Hepatic stellate cell (primary cell): ENCODE measurements at places on chromosomes 4 and X.

GRCh38 chr4:3199653-3200422 is 49.1 kb upstream of the MSANTD1 start:
- no peak for DNase-seq

GRCh38 chrX:36983831-36984230 is 24.3 kb upstream of the FAM47C start:
- no peak for DNase-seq

DNA sequence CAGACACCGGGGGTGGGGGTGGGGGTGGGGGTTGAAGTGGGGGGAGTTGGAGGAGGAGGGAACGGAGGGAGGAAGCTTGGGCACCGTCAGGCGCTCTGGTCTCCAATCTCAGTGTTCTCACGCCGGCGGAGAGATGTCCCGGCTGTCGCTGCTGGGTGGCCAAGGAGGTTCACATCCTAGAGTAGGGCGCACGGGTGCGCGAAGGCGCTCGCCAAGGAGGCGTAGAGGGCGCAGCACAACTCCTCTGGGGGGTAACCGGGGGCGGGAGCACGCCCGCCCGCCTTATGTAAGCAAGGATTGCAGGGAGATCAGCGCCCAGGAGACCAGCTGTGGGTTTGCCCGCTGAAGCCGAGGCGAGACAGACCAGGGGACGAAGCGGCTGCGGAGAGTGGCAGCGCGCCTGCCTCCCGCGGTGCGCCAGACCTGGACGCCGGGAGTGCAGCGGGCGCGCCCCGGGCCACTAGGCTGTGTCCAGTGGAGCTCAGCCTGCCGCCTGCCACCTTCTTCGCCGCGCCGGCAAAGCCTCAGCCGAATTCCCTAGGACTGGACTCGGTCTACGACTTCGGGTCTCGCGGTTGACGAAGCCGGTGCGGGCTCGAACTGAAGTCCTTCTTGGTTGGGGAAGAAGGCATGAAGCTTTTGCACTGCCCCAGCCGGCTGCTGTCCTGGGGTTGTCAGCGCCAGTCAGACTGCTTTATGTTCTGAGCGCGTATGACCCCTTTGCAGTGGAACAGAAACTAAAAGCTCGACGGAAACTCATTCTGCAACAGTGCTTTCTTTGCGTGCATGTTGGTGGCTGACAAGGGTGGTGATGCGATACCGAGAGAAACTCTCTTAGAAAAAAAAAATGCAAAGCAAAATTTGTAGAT is 707 bp upstream of the UNC5C start:
- peak; percentile 48 for DNase-seq

DNA sequence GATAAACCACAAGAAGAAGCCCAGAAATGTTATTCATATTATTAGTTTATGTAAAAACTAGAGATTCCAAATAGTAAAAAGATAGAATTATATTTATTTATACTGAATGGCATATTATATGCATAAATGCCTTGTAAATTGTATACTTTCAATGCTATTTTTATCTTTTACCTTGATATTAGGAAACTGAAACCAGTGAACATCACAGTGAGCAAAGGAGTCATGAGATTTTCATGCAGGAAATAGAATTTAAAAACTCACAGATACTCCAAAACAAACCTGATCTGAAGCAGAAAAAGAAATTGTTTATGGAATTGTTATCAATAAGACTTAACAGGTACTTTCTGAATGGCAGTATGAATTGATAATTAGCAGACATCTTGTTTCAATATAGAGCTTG is 207.3 kb upstream of the CENPE start:
- DNase-seq, result no peak

GRCh38 chr4:100130491-100130890 is 59.8 kb downstream of the DDIT4L start:
- no peak for DNase-seq

DNA sequence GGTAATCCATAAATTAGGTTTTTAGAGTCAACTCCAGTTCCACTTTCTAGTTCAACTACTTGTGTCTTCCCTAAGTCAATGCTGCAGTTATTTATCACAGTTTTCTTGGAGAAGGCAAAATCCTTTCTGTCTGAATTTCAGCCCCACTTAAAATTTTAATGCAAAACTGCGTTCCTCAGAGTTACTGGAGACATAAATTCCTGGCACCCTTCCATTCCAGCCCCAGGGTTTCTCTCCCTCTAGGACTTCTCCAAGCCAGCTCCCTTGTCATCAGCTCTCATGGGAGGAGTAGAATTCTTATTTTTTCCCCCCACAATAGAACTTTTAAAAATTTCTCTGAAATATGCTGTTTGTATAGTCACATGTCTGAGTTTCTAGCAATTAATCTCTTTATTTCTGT is 50.6 kb upstream of the PHOX2B start:
- no peak for DNase-seq

GRCh38 chr4:87092389-87093141 is 127.9 kb downstream of the KLHL8 start:
- peak; percentile 46 for DNase-seq

- DNase-seq, result no peak
Measured at GRCh38 chr4:3215733-3216132, 33.2 kb upstream of the MSANTD1 start.

DNA sequence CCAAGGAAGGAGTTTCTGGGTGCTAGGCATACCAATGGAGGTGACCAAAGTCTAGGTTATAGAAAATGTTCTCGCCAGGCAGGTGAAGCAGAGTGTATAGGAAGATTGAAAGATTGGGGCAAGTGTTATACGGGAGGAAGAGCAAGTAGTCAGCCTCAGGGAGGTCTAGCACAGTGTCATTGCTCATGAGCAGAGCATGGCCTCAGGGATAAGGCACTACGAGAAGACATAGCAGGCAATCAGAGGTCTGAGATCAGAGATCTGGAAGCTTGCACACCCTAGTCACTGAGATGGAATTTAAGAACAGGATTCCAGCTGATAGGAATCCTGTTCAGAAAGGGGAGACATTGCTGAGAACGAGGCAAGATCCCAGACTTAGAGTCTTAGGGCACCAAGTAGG is 350.0 kb upstream of the CASK start:
- no peak for DNase-seq

DNA sequence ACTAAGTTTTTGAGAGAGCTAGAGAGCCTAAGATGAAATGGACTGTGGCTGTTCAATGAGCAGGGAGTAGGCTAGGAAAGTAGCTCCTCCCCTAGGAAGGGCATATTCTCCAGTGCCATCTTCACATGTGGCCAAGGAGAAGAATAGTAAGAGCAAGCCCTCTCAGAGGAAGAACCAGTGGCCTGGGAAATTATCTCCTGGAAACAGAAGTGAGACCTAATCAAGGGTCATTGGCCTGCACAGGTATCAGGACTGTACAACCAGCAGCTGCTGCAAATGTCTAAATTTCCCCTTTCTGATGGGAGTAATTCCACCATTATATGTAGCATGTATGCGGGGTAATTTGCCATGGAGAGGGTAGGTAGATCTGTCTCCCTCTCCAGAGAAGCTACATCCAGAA is 334.8 kb upstream of the RASGEF1B start:
- no peak for DNase-seq

DNA sequence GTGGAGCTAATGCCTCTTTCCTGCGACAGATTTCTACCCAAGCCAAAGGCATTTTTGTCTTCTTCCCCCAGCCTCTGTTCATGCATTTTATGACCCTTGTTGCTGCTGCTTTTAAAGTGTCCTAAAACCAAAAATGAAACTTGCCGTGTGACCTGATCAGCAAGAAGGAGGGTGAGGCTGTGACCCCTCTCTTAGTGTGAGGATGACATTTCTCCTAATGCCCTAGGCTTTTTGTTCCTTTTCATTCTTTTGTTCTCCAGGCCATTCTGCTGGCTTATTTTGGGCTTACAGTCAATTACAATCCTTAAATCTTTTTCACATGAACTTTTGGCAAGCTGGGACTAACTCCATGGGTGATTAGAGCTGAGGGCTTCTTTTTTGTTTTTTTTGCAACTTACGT is 34.4 kb downstream of the PTTG2 start:
- no peak for DNase-seq

DNA sequence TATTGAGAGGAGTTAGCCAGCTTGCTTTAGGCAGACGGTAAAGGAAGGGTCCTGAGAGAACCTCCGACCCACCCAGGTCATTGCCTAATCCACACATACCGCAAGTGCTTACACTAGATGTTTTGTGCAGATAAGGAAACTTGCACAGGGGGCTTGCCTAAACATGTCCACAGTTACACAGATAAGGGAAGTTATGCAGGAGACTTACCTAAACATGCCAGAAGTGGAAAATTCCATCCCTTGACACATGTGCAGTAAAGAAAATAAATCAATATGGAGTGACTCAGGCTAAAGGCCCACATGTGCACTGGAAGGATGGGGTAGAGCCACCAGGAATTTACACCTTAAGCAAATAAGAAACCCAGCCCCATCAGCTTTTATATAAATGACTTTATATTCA is 232.8 kb upstream of the HDX start:
- no peak for DNase-seq

- DNase-seq, result peak; percentile 63
Measured at GRCh38 chr4:1872870-1873269, 1.7 kb downstream of the NSD2 start.

- DNase-seq, result no peak
Measured at GRCh38 chr4:16129336-16129735, 45.5 kb upstream of the PROM1 start.

GRCh38 chrX:110308220-110308619 is 9.7 kb downstream of the AMMECR1 start:
- no peak for DNase-seq

GRCh38 chr4:22522706-22523501 is 7.0 kb upstream of the ADGRA3 start:
- DNase-seq, result no peak

DNA sequence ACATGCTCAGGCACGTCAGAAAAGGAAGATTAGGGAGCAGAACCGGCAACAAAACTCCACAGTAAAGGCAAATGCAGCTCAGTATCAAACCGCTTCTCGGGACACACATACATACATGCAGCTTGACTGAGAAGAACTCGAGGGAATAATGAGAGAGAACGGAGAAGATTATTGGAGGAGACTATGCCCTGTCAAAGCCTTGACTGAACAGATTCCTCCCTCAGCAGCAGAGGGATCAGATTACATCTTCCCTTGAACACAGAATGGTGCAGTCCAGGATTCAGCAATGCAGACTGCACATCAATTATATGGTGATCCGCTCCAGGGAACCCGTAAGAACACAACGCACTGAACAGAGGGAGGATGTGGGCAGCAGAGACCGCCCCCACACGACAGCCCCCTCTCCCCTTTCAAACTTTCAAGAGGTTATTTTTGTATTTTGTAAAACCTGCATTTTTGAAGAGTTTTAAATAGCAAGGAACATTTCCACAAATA is 183.2 kb downstream of the FBXW7 start:
- DNase-seq, result peak; percentile 23

GRCh38 chr4:103400405-103400804 is 202.3 kb upstream of the CENPE start:
- DNase-seq, result no peak

DNA sequence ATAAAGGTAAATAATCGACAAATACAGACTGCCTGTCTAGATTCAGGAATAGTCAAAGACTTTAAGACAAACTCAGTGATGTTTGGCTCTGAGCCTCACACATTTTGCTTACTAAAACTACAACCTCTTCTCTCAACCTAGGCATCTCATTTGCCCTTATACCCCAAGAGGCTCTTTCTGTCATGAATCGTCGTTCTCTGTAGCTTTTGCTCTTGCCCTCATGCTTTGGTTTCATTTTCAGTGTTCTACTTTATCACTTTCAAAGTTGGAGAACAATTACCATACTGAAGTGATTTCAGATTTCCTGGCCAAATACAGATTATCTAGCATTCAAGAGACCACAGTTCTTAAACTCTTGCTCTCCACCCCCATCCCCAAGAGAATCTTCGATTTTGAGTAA is 114.1 kb upstream of the RAP2C start:
- no peak for DNase-seq
